AG04449 (cell line): ENCODE measurements at places on chromosomes 6 and 20.

DNA sequence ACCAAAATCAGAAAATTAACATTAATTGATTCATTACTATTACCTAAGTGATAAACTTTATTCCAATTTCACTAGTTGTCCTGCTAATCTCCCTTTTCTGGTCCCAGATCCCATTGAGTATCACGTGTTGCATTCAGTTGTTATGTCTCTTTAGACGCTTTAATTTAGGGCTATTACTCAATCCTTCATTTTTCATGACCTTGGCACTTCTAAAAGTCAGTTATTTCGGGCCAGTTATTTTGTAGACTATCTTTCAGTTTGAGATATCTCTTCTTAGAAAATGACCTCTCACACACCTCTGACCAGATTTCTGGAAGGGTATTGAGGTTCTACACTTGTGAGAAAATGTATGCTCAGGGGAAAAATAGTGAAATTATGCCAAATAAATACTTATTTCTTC is 34.0 kb upstream of the TASP1 start:
- no peak for DNase-seq

DNA sequence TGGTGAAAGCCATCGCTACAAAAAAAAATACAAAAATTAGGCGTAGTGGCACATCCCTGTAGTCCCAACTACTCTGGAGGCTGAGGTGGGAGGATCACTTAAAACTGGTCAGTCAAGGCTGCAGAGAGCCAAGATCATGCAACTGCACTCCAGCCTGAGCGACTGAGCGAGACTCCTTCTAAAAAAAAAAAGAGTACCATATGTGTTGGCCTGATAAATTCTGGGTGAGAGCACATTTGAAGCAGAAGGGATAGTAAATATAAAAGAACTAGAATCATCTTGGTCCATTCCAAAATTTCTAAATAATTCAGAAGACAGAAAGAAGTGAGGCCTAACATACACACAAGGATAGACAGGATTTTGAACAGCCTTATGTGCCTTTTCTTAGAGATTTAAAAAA is 2.2 kb downstream of the IBTK start:
- DNase-seq = no peak

GRCh38 chr20:33694639-33695012 is 8.4 kb upstream of the E2F1 start:
- no peak for DNase-seq

DNA sequence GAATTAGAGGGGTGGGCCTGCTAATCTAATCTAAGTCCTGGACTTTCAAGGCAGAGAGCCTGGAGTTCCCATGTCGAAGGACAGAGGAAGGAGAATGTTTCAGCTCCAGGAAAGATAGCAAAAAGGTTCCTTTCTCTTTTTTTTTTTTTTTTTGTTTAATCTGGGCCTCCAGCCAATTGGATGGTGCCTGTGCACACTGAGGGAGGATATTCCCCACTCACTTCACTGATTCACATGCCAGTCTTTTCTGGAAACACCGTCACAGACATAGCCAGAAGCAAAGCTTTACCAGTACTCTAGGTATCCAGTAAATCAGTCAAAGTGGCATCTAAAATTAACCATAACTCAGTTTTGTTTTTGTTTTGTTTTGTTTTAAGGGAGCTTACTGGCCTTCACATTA is 721.1 kb downstream of the TENT5A start:
- no peak for DNase-seq

- DNase-seq = no peak
Observed at GRCh38 chr6:14038467-14039437, 78.8 kb upstream of the CD83 start.

DNA sequence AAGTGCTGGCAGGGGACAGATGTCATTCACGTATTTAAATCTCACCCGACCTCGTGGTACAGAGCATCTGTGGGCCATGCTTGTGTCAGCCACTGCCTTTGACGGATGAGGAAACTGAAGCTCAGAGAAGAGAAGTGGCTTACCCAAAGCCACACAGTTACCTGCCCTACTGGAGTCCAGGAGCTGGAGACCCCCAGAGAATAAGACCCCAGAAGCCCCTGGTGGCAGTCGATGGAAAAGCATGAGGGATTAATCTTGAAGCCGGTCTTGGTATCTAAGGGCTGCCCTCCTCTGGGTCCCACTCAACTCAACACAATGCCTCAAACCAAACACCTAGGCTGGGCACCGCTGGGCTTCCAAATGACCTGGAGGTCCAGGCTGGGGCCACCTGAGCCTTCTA is 83.1 kb downstream of the GRM4 start:
- no peak for DNase-seq

DNA sequence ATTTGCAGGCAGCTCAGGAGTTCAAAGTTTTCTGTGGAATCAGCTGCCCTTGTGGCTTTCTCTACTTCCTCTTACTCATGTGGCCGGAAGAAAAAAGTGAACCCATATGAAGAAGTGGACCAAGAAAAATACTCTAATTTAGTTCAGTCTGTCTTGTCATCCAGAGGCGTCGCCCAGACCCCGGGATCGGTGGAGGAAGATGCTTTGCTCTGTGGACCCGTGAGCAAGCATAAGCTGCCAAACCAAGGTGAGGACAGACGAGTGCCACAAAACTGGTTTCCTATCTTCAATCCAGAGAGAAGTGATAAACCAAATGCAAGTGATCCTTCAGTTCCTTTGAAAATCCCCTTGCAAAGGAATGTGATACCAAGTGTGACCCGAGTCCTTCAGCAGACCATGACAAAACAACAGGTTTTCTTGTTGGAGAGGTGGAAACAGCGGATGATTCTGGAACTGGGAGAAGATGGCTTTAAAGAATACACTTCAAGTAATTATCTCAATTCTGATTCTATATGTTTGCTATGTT is 1.1 kb downstream of the MGME1 start:
- no peak for DNase-seq

GRCh38 chr20:20406306-20406705 is 38.4 kb downstream of the INSM1 start:
- DNase-seq = no peak

- no peak for DNase-seq
Observed at GRCh38 chr6:149108038-149108748, 209.3 kb upstream of the TAB2 start.

- DNase-seq = no peak
Observed at GRCh38 chr6:56765494-56765893, 122.8 kb upstream of the DST start.

GRCh38 chr20:4962241-4962855 is 39.0 kb downstream of the SLC23A2 start:
- no peak for DNase-seq

DNA sequence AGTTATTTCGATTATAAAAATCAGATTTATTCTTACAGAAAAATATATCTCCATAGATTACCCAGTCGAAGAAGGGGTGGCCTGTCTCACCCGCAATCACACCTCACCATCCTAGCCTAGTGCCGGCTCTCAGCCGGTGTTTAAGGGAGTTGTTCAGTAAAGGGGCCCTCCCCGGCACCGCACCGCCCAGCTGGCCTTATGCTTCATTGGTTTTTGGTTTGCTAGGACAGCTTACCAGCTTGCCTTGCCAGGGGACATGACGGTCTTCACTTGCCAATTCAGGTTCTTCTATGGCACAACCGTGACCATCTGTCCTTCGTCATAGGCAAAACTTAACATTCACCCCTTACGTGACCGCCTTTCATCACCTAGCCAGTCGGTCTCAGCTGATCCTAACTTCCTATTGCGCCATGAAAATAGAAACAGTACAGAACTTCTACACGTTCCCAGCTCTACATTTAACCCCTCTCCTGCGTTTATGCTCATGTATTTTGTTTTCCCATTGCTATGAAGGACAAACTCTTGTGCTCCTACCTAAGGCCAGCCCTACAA is 44.7 kb upstream of the SLC22A16 start:
- DNase-seq = no peak

DNA sequence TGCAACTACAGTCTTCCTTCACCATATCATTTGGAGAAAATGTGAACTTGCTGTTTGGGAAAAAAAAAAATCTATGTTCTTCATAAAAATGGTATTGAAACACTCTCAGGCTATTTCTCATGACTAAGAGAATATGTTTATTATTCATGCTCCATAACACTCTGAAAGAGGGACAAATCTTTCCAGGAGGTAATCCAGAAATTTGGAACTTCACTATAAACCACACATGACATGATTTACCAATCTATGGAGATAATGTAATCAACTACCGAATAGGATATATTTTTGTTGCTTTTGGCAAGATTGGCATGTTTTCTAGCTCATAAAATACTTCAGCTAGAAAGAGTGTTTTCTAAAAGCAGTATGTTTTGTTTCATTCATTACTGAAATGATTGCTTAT is 56.3 kb downstream of the THEMIS start:
- no peak for DNase-seq

DNA sequence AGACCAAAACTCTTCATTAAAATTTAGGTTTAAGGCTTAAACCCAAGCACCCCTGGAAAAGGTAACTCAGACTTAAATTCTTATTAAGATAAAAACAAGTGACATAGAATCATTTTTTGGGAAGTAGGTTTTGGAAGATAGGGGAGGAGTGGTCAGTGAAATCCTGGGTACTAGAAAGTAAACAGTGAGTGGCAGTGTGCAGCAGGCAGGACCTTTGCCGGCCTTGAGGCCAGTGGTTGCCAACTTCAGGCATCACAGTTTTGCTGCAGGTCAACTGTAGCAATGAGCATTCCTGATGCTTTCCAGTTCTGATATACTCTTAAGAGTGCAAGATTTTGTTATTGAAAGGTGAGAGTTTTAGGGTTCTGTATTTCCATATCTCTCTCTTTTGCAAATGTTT is 69.3 kb upstream of the SUPT3H start:
- DNase-seq = no peak

DNA sequence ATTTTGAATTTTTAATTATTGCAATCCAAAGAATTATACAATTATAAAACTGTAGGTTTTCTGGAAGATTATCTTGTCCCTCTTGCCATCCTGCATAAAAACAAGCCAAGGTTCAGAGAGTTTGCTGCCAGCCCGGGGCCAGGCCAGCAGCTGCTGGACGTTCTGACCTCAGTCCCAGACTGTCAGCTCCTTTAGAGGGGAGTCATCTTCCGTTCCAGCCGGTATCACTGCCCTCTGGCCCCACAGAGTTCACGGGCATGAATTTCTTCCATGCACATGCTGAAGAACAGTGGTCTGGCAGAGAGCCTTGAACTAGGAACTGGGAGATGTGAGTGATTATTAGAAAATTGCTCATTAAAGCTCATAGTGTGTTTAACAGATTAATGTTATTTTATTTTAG is 130.4 kb upstream of the QKI start:
- DNase-seq = no peak

GRCh38 chr20:52259295-52259694 is 67.7 kb upstream of the ZFP64 start:
- no peak for DNase-seq

DNA sequence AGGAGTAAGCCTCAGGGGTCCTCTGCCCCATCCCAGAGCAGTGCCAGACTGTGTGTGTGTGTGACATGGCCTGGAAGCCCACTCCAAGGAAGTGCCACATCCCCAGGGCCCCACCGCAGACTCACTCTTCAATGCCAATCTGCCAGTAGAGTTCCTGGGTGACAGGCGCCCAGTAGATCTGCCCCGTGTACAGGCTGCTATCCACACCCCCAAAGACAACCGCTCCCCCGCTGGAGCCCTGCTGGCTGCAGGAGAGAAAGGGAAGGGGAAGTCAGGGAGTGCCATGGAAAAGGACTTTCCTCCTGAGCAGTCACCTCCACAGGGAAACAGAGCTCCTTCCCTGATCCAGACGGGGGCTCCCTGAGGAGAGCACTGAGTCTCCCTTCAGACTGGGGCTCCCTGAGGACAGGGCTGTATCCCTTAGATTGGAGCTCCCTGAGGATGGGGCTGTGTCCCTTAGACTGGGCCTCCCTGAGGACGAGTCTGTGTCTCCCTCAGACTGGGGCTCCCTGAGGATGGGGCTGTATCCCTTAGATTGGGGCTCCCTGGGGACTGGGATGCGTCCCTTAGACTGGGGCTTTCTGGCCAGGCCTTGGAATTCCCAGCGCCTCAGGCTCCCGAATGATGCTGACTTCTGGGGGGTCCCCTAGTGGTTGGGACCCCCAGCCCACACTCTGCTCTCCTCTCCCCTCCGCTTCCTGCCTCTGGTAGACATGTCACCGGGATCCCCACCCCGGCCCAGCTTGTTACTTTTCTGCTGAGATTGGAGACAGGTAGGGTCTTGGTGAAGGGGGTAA is 5.2 kb upstream of the TFEB start:
- no peak for DNase-seq

DNA sequence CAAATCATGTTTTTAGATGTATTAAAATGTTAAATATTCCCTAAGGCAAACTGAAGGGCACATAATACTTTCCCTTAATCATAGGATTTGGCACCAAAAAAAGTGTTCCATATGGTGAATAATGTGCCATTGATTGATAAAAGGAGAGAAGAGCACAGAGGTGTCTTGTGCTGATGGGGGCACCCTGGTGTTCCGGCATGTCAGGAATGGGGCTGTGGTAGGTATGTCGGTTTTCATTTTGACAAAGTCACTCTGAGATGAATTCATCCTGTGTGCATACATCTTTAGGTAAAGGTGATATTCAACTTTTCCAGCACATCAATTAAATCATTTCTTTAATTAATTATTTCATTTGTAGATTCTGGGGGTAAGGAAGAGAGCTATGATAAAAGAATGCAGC is 36.8 kb downstream of the CENPW start:
- DNase-seq = no peak

DNA sequence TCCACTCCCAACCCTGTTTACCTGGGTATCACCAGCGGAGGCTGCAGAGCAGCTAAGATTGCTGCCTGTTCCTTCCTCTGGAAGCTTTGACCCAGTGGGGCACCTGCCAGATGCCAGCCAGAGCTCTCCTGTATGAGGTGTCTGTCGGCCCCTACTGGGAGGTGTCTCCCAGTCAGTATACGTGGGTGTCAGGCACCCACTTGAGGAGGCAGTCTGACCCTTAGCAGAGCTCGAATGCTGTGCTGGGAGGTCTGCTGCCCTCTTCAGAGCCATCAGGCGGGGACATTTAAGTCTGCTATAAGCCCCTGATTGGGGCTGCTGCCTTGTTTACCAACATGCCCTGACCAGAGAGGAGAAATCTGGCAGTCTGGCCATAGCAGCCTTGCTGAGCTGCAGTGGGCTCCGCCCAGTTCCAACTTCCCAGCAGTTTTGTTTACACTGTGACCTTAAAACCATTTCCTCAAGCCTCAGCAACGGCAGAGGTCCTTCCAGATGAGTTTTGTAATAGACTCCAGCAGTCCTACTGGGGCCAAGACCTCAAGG is 2.8 kb downstream of the RAET1E start:
- DNase-seq = no peak

- DNase-seq = no peak
Observed at GRCh38 chr6:115677198-115677597, 383.5 kb downstream of the FRK start.

DNA sequence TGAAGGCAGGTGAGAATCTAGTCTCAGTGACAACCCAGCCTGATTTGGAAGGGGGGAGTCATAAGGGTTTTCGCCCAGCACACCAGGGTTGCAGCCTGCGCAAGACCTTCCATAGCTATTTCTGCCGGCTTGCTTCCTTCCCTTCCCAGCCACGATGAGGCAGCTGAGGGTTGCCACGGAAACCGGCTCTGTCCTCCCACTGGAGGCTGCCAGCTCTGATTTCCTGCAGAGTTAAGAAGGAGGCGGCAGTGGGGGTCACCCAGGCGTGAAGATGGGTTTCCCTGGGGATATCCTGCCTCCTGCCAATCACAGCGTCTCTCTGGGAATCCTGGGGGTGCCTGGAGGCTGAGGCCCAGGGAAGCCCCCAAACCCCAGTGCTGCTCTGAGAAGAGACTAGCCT is 23.1 kb upstream of the KCNB1 start:
- DNase-seq = no peak

- no peak for DNase-seq
Observed at GRCh38 chr6:22471132-22471690, 98.2 kb upstream of the HDGFL1 start.

GRCh38 chr6:139296927-139297326 is 5.1 kb upstream of the TXLNB start:
- DNase-seq = no peak

GRCh38 chr6:125054331-125054730 is 92.1 kb downstream of the RNF217 start:
- DNase-seq = no peak
